ENCODE measurements at places on chromosomes 6 and 20.
A peak's percentile ranks its signal among the peaks of the same experiment; 100 is the strongest.

GRCh38 chr20:9985773-9986172 lies 49.0 kb upstream of the ANKEF1 start:
- no peak for DNase-seq

GRCh38 chr20:1619861-1620444 lies at the start of gene SIRPB1:
TSS of gene SIRPB1 (minus strand) at chr20:1620009. CDS start at chr20:1619944, 65 bp downstream.
- DNase-seq = no peak

GRCh38 chr6:3259491-3259958 lies 778 bp downstream of the PSMG4 start:
- DNase-seq = no peak

DNA sequence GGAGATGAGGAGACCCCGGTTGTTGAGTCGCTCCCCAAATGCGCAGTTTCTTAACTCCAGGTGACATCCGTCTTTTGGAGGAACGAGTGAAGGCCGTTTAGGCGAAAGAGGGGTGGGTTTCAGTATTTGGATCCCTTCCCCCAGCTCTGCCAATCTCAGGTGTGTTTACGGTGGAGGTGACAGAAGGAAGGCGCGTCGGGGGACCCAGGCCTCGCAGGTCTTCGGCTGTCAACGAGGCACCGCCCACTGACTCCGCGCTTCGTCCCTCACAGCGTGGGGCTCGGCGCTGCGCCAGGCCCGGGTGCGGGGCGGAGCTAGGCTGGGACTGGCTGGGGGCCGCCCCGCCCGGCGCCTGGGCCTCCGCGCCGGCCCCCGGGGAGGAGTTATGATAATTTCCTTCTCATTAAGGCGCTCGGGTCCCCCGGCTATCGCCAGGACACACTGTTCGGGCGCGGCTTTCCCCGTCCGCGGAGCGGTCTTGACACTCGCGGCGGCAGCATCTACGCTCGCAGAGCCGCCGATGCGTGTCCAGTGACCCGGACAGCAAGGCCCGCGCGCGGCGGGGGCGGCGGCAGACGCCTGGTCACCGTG lies at the start of gene TFAP2C:
TFAP2C (plus strand) TSS at position 434 of the 591 bp plus-strand sequence. CDS start 239 bp downstream, outside the sequence.
- DNase-seq = peak; percentile 19

GRCh38 chr6:15443119-15443830 lies 197.4 kb downstream of the JARID2 start:
- DNase-seq = no peak

GRCh38 chr20:51594236-51595057 lies 51.9 kb upstream of the NFATC2 start:
- peak; percentile 51 for DNase-seq

DNA sequence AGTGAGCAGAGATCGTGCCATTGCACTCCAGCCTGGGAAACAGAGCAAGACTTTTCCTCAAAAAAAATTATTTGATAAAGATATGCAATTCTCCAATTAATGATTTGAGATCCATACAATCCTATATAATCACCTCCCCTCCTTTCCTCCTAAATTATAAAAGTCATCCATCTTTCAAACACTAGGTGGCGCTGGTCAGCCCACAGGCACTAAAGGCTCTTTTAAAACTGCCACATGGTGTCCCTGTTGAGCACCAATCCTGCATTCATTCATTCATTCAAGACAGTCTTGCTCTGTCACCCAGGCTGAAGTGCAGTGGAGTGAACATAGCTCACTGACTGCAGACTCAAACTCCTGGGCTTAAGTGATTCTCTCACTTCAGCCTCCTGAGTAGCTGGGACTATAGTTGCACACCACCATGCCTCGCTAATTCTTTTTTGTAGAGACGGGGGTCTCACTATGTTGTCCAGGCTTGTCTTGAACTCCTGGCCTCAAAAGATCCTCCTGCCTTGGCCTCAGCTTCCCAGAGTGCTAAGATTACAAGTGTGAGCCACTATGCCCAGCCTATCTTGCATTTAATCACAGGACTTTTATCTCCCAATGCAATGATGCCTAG lies 58.7 kb upstream of the SLC2A12 start:
- DNase-seq = no peak

DNA sequence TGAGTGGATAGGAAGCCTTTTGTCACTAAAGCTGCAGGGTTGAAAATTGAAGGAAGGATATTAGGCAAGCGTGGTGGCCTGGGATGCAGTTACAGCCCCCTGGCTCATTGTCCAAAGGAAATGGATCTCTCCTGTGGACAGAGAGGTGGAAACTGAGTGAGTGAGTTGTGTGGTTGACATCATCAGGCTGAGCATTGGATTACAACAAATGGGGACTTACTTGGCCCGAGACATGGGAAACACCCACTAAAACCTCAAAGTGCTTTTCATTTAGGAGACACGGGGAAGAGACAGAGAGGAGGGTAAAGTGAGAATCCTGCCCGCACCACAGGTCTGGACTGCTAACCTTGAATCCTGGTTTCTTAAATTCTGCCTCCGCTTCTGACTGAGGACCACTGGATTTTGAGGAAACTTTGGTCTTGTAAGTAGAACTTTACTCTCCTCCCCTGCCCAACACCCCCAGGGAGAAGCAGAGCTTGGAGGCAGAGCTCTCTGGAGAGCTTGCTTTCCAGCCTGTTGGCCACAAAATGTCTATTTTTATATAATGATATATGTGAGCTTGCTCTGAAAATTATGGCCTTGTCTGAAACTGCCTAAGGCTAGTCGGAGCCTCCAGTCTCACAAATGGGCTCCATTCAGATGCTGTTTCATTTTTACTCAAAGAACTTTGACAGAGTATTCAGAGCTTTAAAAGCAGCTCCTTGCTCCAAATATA lies at the start of gene PKIG:
PKIG (plus strand) TSS at position 269 of the 715 bp plus-strand sequence. CDS start 31,978 bp downstream, outside the sequence.
- DNase-seq = no peak

DNA sequence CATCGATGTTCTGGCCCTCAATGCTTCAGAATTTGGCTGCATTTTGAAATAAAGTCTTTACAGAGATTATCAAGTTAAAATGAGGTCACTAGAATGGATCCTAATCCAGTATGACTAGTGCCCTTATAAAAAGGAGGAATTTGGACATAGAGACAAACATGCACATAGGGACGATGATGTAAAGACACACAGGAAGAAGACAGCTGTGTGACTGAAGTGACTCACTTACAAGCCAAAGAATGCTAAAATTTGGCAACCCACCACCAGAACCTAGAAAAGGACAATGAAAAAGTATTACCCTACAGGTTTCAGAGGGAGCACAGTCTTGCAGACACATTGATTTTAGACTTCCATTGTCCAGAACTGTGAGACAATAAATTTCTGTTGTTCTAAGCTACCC lies 322.8 kb upstream of the GJE1 start:
- DNase-seq = no peak

- DNase-seq = peak; percentile 63
These were observed 55.1 kb downstream of the KIF16B start for GRCh38 chr20:16517946-16518783.

DNA sequence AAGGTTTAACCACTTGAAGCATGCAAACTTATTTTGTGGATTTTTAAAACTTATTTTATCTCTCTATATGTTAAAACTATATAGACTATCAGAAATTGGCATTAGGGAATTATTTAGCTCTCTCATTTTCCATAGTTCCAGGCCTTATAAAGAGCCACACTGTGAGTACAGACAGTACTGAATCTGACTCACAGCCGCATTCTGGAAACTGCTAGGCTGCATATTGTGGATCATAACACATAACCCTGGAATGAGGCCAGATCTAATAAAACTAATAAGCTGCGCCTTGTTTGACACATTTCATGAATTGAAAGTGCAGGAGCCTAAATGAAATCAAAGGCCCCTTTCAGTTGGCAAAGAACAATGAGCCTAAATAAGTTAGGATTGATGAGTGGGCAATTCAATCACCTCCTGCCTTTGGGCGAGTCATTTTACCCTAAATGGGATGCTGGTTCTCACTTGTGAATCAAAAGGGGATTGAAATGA lies 308.4 kb downstream of the PACRG start:
- DNase-seq = no peak

GRCh38 chr20:44747166-44748004 lies 1.7 kb downstream of the KCNK15 start:
- peak; percentile 86 for DNase-seq

DNA sequence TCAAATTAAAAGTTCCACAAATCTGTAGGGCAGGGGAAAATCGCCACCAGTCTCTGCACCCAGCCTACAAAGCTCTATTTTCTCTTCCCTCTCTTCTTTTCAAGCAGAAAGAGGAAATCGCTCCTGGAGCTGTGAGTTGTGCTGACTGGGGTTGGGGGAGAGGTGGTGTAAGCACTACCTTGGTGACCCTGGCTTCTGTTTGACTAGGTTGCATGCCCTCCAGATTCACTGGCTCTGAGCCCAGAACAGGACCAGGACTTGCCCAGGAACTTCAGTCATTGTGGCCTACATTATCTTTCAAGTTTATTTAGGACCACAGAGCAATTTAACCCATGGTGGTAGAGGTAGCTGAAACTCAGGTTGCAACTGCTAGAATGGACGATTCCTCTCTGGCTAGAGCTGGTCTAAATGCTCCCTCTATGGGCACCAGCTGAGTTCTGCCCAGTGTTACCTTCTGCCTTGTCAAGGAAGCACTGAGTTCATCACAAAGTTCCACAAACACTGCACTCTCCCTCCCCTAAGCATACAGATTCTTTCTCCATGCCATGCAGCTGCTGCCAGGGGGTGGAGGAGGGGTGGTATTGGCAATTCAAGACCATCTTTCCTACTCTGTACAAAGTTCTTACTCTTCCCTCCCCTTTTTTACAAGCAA lies 122.0 kb upstream of the BMP5 start:
- DNase-seq = no peak

DNA sequence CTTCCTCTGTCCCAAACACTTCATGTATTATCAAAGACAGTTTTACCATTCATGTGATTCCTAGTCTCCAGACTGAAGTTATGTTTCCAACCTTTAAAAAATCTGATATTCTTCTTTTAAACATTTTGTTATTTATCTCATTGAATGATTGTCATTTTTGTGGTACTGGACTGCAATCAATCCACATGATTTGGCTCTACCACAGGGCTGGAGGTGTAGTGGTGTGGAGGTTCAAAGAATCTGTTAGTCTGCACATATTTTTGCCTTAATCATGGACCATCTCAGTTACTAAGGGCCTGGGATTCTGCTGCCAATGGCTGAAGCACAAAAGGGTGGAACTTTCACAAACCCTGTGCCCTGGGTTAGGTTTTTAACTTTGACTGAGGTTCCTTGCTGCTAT lies 164.1 kb upstream of the JAG1 start:
- DNase-seq = no peak

- no peak for DNase-seq
These were observed 582 bp downstream of the SNRPB start for GRCh38 chr20:2469991-2470422.

- DNase-seq = no peak
These were observed 25.6 kb upstream of the SULF2 start for GRCh38 chr20:47810721-47811347.

GRCh38 chr20:911882-912600 lies 4.1 kb downstream of the ANGPT4 start:
- DNase-seq = no peak

DNA sequence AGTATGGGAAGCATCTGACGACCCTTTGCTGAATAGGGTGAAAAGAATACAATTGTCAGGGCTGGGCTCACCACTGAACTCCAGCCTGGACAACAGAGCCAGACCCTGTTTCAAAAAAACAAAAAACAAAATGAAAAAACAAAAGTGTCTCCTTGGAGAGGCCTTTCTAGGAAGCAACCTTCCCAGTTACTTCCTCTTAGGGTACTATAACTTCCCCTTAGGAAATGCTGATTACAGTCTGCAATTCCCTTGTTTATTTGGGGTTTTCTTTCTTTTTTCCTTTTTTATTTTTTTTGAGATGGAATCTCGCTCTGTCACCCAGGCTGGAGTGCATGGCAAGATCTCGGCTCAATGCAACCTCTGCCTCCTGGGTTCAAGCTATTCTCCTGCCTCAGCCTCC lies 20.5 kb upstream of the TTPAL start:
- no peak for DNase-seq

DNA sequence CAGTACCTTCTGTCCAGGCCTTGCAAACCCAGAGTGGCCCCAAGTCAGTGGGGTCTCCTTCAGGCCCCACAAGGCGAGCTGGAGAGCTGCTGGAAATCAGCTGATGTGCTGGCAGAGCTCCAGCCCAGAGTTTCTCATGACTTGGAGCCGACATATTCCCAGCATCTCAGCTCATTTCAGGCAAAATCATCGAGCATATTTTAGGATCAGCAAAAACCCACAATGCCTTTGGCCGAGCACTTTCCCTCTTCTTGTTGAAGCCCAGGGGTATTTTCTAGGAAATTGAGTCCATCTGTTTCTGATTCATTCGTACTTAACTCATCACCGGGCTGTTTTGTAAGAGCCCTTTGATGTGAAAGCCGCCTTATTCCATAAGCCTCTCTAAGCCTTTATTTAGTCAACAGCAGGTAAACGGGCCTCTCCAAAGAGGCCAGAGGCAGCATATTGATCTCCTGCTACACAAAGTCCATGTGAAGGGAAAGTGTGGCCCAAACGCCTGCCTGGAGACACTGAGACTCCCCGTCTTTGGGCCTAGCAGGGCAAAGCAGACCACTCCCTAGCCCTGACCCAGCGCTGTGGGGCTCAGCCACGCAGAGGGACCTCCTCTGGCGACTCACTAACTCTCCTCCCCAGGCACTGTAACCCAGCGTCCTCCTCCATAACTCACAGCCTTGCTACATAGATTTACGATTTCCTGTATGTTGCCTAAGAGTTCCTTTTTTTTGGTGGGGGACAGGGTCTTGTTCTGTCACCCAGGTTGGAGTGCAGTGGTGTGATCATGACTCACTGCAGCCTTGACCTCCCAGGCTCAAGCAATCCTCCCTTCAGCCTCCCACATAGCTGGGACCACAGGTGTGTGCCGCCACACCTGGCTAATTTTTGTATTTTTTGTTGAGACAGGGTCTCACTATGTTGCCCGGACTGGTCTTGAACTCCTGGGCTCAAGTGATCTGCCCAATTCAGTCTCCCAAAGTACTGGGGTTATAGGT lies 12.1 kb upstream of the C20orf203 start:
- peak; percentile 40 for DNase-seq

GRCh38 chr6:83153883-83154521 lies 39.1 kb downstream of the PGM3 start:
- no peak for DNase-seq

DNA sequence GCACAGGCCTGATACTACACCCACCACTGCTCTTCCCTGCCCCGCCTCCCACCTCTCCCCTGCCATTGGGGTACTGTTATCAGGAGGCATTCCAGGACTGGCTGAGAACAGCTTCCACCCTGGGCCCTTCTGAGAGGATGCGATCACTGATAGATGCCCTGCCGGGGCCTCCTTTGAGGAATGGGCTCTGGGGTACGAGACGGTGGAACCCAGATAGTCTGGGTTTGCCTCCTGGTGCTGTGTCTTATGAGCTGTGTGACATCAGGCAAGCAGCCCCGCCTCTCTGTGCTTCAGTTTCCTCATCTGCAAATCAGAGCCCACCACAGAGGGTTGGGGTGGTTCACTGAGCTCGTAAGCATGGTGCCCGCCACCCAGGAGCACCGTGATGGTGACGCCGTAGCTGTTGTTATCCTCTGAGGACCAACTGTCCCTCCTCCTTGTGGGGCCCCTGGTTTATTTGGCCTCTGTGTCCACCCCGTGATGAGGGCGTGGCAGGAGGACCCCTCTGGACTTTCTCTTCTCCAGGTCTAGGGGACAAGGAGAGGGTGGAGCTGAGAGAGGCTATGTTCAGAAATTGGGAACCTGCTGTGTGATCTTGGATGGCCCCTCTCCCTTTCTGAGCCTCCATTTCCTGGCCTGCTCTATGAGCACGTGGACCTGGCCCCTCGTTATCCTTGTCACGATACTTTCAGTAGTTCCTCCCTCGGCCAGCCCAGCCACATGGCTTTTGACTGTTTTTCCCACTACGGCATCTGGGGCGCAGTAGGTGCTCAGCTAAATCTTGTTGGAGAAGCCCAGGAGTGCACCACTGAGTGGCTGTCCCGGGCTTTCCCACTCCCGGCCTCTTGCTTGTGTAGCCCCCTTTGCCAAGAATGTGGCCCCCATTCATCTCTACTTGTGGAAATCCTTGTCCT lies 18.3 kb downstream of the SRC start:
- no peak for DNase-seq

GRCh38 chr6:13229205-13230085 lies 98.9 kb downstream of the TBC1D7 start:
- DNase-seq = no peak

Measured in tibial nerve (tissue), 4 donors.